ENCODE measurements at places on chromosomes 11 and 22.
A peak's percentile ranks its signal among the peaks of the same experiment; 100 is the strongest.

DNA sequence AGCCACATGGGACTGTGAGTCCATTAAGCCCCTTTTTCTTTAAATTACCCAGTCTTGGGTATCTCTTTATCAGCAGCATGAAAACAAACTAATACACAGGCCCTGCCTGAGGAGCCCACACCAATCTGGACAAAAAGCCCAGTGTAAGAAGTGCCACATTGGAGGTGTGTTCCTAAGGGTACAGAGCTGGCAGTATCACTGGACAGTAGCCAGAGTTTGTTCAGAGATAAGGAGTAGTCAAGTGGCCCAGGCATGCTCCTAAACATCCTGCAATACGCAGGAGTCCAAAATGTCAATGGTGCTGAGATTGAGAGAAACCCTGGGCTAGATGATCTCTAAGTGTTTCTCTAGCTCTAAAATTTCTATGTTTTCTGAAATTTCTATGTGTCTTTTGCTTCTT is 27.0 kb upstream of the POGLUT3 start:
- no peaks in the 10 kb centered on the region for H3K4me1 ChIP-seq
- DNase-seq, result no peak
- no peaks in the 10 kb centered on the region for H3K27me3 ChIP-seq
- H3K4me3 ChIP-seq, result no peak overlapping the region

DNA sequence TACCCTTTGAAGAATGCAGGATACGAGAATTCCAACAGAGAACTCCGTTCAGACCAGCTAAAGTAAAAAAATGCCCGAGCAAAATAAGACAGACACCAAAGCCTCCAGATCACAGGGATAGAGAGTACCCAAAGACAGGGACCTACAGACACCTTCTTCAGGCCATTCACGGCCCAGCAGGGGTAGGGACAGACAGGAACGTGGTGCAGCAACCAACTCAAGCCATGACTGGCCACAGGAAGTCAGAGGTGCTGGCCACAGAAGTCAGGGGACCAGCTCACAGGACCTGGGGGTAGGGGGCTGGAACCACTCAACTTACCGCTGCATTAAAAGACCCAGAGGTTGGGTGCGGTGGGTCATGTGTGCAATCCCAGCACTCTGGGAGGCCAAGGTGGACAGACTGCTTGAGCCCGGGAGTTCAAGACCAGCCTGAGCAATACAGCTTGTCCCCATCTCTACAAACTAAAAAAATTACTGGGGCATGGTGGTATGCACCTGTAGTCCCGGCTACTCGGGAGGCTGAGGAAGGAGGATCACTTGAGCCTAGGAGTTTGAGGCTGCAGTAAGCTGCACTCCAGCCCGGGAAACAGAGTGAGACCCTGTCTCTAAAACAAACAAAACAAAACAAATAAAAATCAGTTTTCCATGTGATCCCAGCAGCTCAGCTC is 39.9 kb upstream of the COMT start:
- H3K4me3 ChIP-seq, result no peak overlapping the region
- H3K27ac ChIP-seq, result no peak overlapping the region
- no peaks in the 10 kb centered on the region for H3K4me1 ChIP-seq
- no peak for DNase-seq
- no peaks in the 10 kb centered on the region for H3K27me3 ChIP-seq

GRCh38 chr11:45144126-45145082 is 2.0 kb upstream of the PRDM11 start:
- no peak overlapping the region for H3K27ac ChIP-seq
- DNase-seq, result no peak
- 0 out of 2 replicates have a peak, but pooled peaks cover 4% of the 10 kb centered on the region for H3K27me3 ChIP-seq
- H3K4me3 ChIP-seq, result no peak overlapping the region

DNA sequence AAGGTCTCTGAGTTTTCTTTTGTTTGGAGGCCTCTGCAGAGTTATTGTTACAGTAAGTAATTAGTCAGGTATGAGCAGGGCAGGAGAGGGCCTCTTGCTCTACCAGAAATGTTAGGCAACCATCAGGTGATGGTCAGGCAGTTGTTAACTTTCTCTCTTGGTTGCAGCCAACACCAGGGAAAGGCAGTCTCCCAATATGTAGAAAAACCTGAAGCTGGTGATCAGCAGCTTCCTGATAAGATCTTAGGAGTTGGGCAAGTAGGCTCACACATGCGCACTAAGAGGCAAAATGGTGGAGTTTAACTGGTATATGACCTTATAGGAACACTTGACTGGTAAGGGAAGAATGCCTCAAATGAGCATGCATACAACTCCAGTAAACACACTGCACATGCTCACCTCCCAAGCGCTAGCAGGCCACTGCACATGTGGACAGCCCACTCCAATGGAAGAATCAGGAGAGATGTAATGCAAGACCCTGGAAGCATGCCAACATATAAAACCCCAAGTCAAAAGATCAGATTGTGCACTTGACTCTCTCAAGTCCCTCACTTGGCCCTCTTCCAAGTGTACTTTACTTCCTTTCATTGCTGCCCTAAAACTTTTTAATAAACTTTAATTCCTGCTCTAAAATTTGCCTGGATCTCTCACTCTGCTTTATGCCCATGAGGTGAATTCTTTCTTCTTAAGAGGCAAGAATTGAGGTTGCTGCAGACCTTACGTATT is 23.7 kb upstream of the SLC35F2 start:
- H3K4me3 ChIP-seq, result no peak overlapping the region
- no peaks in the 10 kb centered on the region for H3K27me3 ChIP-seq
- H3K4me1 ChIP-seq, result no peaks in the 10 kb centered on the region
- H3K36me3 ChIP-seq, result no peaks in the 10 kb centered on the region

- H3K27ac ChIP-seq, result peak overlapping the region; percentile 98
- no peaks in the 10 kb centered on the region for H3K36me3 ChIP-seq
- H3K4me3 ChIP-seq, result peak overlapping the region; percentile 87
- H3K27me3 ChIP-seq, result no peaks in the 10 kb centered on the region
- DNase-seq, result peak; percentile 60
Observed at GRCh38 chr22:44025171-44026065, 1.3 kb downstream of the PARVB start.

- 0 out of 2 replicates have a peak, but pooled peaks cover 6% of the 10 kb centered on the region for H3K27me3 ChIP-seq
- no peak overlapping the region for H3K4me3 ChIP-seq
- no peak for DNase-seq
- H3K27ac ChIP-seq, result no peak overlapping the region
- no peaks in the 10 kb centered on the region for H3K36me3 ChIP-seq
- H3K4me1 ChIP-seq, result 0 out of 2 replicates have a peak, but pooled peaks cover 3% of the 10 kb centered on the region
Observed at GRCh38 chr11:63933459-63933858, 5.3 kb upstream of the NAA40 start.

- peaks cover 7% of the 10 kb centered on the region for H3K4me1 ChIP-seq
- H3K27me3 ChIP-seq, result no peaks in the 10 kb centered on the region
- no peak for DNase-seq
- H3K4me3 ChIP-seq, result no peak overlapping the region
- H3K27ac ChIP-seq, result no peak overlapping the region
- no peaks in the 10 kb centered on the region for H3K36me3 ChIP-seq
Observed at GRCh38 chr22:37951305-37951704, 2.1 kb downstream of the C22orf23 start.

DNA sequence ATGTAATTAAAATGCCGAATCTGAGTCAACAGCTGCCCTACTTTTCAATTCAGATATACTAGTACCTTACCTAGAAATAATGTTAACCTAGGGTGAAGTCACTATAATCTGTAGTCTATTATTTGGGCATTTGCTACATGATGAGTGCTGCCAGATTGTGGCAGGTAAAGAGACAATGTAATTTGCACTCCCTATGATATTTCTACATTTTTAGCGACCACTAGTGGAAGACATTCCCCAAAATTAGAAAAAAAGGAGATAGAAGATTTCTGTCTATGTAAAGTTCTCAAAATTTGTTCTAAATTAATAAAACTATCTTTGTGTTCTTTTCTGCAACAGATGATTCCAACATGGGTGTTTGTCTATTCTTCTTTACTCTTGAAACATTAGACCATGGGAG is 14.1 kb downstream of the MS4A1 start:
- DNase-seq, result no peak
- no peaks in the 10 kb centered on the region for H3K27me3 ChIP-seq
- peaks cover 11% of the 10 kb centered on the region for H3K4me1 ChIP-seq
- no peak overlapping the region for H3K27ac ChIP-seq

DNA sequence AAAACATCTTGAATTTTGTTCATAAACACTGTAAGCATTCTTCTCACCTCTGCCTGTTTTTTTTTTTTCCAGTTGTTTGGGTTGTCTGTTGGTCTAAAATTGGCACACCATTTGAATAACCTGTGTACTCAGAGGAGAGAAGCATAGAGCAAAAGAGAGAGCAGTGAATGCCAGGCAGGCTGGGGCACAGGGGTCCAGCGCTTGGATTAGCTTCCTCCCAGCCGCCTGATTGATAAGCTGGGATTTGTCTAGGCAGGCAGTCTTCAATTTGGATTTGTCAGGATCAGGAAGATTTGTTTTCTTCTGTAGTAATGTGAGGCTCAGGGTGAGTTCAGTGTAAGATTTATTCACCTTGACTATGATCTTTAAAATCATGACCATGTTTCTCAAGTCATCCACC is 59.0 kb downstream of the ARL14EP start:
- H3K27me3 ChIP-seq, result no peaks in the 10 kb centered on the region
- no peak for DNase-seq
- no peaks in the 10 kb centered on the region for H3K36me3 ChIP-seq
- no peak overlapping the region for H3K27ac ChIP-seq
- H3K4me1 ChIP-seq, result no peaks in the 10 kb centered on the region

DNA sequence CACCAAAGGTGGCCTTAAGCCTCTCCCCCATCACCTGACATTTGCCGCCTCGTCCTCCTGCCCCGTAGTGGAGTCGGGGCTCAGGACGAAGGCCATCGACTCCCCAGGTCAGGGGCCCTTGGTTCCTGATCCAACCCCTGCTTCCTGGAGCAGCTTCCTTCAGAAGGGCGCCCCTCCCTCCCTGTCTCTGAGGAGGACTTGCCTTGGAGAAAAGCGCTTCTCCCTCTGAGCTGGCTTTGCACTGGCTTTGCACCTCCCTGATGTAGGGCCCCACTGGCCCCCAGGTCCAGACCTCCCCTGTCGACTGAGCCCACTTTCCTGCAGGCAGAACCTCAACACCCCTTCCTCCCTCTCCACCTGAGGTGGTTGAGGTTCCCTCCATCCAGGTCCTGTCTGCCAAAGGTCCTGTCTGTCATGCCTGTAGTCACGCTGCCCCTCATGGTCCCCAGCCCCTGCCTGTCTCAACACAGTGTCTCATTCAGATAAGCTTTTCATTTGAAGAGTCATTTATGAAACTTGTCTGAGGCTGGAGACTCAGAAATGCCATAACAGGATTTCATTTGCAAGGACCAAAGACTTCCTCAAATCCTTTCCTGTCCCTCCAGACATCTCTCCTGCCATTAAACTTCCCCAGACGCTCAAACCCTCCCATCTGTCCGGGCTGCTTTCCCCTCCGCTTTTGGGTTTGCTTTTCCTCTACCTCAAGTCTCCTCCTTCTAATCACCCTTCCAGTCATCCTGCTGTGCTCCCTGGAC is 78.4 kb downstream of the MYO7A start:
- no peaks in the 10 kb centered on the region for H3K4me1 ChIP-seq
- H3K36me3 ChIP-seq, result no peaks in the 10 kb centered on the region
- H3K27ac ChIP-seq, result no peak overlapping the region
- no peaks in the 10 kb centered on the region for H3K27me3 ChIP-seq
- H3K4me3 ChIP-seq, result no peak overlapping the region

DNA sequence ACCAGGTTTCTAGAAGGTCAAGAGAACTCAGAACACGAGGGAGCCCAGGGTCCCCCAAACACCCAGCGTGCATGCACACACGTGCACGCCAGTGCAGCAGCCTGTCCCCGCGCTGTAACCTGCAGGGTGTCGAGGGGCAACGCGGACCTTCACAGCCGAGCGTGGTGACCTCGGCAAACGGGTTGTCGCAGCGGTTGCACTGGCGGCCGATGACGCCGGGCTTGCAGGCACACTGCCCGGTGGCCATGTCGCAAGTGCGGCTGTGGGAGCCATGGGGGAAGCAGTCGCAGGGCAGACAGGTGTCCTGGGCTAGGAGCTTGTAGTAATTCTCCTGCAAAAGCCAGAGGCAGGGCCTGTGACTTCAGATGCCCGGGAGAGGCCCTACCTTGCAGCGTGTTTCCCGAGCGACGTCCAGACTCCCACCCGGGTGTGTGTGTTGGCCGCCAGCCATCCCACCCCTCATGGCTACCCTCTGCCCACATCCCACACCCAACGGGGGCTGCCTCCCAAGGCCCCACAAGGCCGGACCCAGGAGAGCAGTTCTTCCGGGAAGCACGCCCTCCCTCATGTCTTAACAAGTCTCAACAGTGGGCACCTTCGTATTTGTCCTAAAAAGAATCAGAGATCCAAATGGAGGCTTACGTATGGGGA is 56.1 kb downstream of the TRMU start:
- no peaks in the 10 kb centered on the region for H3K36me3 ChIP-seq
- DNase-seq, result no peak
- H3K4me1 ChIP-seq, result no peaks in the 10 kb centered on the region
- no peak overlapping the region for H3K27ac ChIP-seq
- peaks cover 42% of the 10 kb centered on the region for H3K27me3 ChIP-seq

DNA sequence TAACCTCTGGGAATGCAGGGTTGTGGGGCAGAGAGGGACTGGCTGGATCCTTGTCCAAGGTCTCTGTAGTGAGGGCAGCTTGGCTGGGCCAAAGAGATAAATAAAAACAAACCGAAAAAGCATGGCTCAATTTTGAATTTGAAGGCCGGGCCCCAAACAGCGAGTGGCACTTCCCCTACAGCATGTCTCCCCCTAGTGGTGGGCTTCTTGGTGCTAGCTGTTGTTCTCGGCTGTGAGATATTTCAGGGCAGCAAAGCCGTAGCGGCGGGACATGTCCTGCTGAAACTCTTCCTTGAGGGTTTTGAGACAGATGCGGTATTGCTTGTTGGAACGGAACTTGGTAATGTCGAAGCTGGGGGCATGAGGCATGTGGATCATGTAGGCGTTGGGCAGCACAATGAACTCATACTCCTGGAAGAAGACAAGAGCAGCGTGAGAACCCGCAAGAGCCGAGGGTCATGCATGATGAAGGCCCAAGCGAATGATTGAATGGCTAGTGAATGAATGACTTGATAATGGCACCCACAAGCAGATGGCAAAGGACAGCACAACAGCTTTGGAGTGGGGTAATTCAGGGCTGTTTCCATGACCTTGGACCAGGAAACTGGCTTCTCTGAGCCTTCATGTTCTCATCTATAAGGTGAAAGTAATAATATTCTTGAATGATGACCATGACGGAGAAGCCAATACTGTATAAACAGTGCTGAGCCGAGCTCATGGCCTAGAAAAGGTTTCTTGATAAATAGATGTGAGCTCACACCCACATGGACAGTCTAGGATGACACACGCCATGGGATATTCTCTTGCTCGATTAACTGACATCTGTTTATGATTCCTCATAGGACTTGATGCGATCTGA is 216.3 kb upstream of the SYN3 start:
- no peak overlapping the region for H3K4me3 ChIP-seq
- H3K4me1 ChIP-seq, result peaks cover 2% of the 10 kb centered on the region
- no peak overlapping the region for H3K27ac ChIP-seq
- no peaks in the 10 kb centered on the region for H3K27me3 ChIP-seq
- H3K36me3 ChIP-seq, result no peaks in the 10 kb centered on the region

GRCh38 chr11:69791276-69792180 is 16.4 kb upstream of the FGF4 start:
- no peak for DNase-seq
- H3K36me3 ChIP-seq, result no peaks in the 10 kb centered on the region
- H3K27ac ChIP-seq, result no peak overlapping the region
- no peaks in the 10 kb centered on the region for H3K4me1 ChIP-seq
- peaks cover 95% of the 10 kb centered on the region for H3K27me3 ChIP-seq

GRCh38 chr11:87203907-87204602 is 166.3 kb downstream of the TMEM135 start:
- no peaks in the 10 kb centered on the region for H3K36me3 ChIP-seq
- H3K27ac ChIP-seq, result no peak overlapping the region
- DNase-seq, result no peak

GRCh38 chr11:7965386-7965785 is at the start of gene NLRP10:
NLRP10 (minus strand) TSS chr11:7965447; CDS start chr11:7963495, 1,952 bp downstream.
- H3K27me3 ChIP-seq, result no peaks in the 10 kb centered on the region
- no peaks in the 10 kb centered on the region for H3K4me1 ChIP-seq
- H3K36me3 ChIP-seq, result no peaks in the 10 kb centered on the region
- no peak within 1 kb of the TSS for H3K27ac ChIP-seq
- DNase-seq, result no peak
- no peak within 1 kb of the TSS for H3K4me3 ChIP-seq

All from MM.1S (cell line).